Activated CD4-positive, alpha-beta T cell treated with anti-CD3 and anti-CD28 coated beads, Interleukin-2, amount 10 ng/mL, durations not matched to agents 7 days and 5 days (primary cell): ENCODE measurements at places on chromosomes 2 and 18. TPM values are rescaled to one million over a fixed set of nuclear protein-coding genes. Genes with fewer than 3 reads are reported as not detected.

DNA sequence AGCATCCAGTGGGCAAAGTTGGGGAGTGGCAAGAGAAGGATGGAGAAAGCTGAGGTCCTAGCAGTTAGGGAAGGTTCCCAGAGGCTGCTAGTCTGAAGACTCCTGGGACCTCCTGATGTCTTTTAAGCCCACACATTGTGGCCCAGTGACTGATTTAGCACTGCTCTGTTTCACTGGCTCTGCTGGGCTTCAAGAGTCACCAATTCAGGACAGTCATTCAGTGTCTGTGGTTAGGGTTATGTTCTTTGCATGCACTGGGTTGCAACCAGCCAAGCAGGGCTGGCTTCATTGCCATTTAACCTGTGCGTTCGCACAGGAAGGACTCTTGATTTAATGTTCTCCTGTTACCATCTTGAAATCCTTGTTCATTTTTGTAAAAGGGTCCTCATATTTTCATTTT, 199.2 kb downstream of the ICOS start:
- no peak overlapping the region for H3K27ac ChIP-seq
- H3K4me3 ChIP-seq, result no peak overlapping the region
- H3K4me1 ChIP-seq, result no peaks in the 10 kb centered on the region
- peaks cover 20% of the 10 kb centered on the region for H3K27me3 ChIP-seq
- no peaks in the 10 kb centered on the region for H3K36me3 ChIP-seq
- DNase-seq, result no peak

DNA sequence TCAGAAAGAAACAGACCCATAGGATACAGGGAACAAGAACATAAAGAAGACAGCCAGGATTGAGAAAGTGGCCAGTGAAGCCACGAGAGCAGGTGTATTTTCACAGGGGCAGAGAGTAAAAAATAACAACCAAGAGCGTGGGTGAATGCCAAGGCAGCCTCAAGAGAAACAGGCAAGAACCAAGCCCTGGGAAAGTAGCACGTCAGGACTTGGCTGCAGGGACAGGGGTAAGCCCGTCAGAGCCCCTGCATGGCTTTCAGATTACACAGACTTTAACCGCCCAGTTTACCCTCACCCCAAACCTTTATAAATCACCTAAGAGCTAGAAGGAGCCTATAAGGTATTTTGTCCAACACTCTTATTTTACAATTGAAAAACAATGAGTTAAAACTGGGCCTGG, 43.7 kb downstream of the ARL4C start:
- H3K27me3 ChIP-seq, result peaks cover 2% of the 10 kb centered on the region
- H3K27ac ChIP-seq, result peak overlapping the region; percentile 93
- peak; percentile 39 for DNase-seq

GRCh38 chr2:28346587-28346986, 46.1 kb upstream of the FOSL2 start:
- peak overlapping the region; percentile 60 for H3K27ac ChIP-seq
- H3K4me1 ChIP-seq, result peaks cover 32% of the 10 kb centered on the region
- H3K27me3 ChIP-seq, result no peaks in the 10 kb centered on the region

- H3K36me3 ChIP-seq, result no peaks in the 10 kb centered on the region
- H3K27me3 ChIP-seq, result no peaks in the 10 kb centered on the region
- no peaks in the 10 kb centered on the region for H3K4me1 ChIP-seq
- H3K4me3 ChIP-seq, result no peak overlapping the region
Observed at GRCh38 chr18:58338961-58339592, 289.8 kb downstream of the ALPK2 start.

The MROH2A gene
- not detected for total RNA-seq

DNA sequence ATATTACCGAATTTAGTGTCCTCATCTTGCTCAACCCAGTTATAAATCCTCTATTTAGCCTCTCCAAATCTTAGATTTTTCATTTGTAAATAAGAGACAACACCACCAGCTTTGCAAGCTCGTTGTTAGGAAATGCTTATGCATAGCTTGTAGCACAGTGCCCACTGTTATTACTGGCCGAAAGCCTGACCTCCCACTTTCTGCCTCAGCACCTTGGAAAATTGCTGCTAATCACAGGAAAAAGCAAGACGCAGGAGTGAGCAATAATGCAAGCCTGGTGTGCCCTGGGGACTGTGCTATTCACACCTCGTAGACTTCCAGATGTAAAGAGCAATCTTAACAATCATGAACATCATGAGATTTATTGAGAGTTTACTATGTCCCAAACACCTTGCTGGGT, 124.2 kb upstream of the ARL4C start:
- H3K4me1 ChIP-seq, result peaks cover 7% of the 10 kb centered on the region
- DNase-seq, result no peak
- no peaks in the 10 kb centered on the region for H3K27me3 ChIP-seq
- no peak overlapping the region for H3K4me3 ChIP-seq
- H3K36me3 ChIP-seq, result no peaks in the 10 kb centered on the region

GRCh38 chr18:48051945-48052840, 121.7 kb upstream of the SMAD2 start:
- peaks cover 30% of the 10 kb centered on the region for H3K27me3 ChIP-seq
- no peaks in the 10 kb centered on the region for H3K36me3 ChIP-seq
- no peaks in the 10 kb centered on the region for H3K4me1 ChIP-seq
- H3K27ac ChIP-seq, result no peak overlapping the region
- no peak overlapping the region for H3K4me3 ChIP-seq

GRCh38 chr2:120455390-120455789, 109.5 kb downstream of the INHBB start:
- no peak for DNase-seq
- H3K4me3 ChIP-seq, result no peak overlapping the region
- peaks cover 21% of the 10 kb centered on the region for H3K27me3 ChIP-seq

DNA sequence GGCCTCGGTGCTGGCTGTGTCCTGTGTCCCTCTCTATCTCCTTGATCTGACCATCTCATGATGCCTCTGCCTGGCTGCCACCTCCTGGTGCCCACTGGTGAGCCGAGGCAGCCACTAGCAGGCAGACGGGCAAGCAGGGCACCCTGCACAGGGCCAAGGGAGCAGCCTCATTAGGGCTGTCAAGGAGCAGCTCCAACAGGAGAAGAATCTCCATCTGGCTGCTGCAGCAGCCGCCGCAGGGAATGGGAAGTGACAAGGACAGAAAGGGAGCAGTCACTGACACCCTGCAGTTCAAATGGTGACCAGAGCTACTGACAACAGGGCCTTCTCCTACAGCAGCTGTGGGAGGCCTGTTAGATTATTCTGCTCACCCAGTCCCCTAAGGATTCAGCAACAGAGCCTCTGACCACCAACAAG, 32.6 kb downstream of the ALPK2 start:
- DNase-seq, result no peak

The RBKS gene
- 1.2 TPM for total RNA-seq

The BOLA3 gene
- 53.3 TPM for total RNA-seq

DNA sequence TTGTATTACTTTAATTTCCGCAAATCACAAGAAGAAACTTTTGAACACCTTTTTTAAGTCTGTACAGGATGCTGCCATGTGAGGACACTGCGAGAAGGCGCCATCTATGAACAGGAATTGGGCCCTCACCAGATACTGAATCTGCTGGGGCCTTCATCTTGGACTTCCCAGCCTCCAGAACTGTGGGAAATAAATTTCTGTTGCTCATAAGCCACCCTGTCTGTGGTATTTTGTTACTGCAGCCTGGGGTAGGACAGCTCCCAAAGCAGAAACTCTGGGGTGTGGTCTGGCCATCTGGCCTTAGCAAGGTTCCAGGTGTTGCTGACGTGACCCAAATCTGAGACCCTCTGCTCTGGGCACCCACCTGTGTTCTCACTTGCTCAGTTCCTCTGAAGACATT, 16.5 kb downstream of the UXS1 start:
- H3K27me3 ChIP-seq, result no peaks in the 10 kb centered on the region
- H3K27ac ChIP-seq, result no peak overlapping the region
- H3K36me3 ChIP-seq, result peaks cover 12% of the 10 kb centered on the region
- DNase-seq, result no peak
- no peak overlapping the region for H3K4me3 ChIP-seq

The CRYBA2 gene
- total RNA-seq, result not detected

The MALL gene
- total RNA-seq, result 0.19 TPM

- DNase-seq, result no peak
- H3K27ac ChIP-seq, result no peak overlapping the region
- no peak overlapping the region for H3K4me3 ChIP-seq
- no peaks in the 10 kb centered on the region for H3K36me3 ChIP-seq
Observed at GRCh38 chr2:76450024-76450475, 739.3 kb upstream of the GCFC2 start.

The PRKAG3 gene
- not detected for total RNA-seq

GRCh38 chr2:117170897-117171296, 643.6 kb upstream of the DDX18 start:
- H3K4me3 ChIP-seq, result no peak overlapping the region
- H3K27ac ChIP-seq, result no peak overlapping the region
- H3K27me3 ChIP-seq, result no peaks in the 10 kb centered on the region
- H3K36me3 ChIP-seq, result no peaks in the 10 kb centered on the region

DNA sequence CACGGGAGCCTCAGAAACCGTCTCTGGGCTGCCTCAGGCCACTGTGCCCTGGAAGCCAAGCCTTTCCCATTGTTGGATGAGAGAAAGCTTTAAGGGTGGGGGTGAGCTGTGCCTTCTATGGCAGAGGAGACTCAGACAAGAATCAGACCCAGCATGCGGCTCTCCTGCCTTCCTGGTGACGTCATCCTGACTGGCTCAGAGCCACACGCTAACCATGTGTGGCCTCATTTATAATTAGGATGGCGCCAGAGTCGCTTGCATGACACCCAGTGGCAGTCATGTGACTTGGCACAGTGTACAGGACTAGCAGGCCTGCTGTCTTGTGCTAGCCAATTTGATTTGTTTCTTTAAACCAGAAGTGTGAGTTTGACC, 99.1 kb downstream of the SH3BP4 start:
- no peak for DNase-seq
- no peak overlapping the region for H3K4me3 ChIP-seq
- H3K36me3 ChIP-seq, result no peaks in the 10 kb centered on the region
- H3K4me1 ChIP-seq, result peaks cover 3% of the 10 kb centered on the region
- H3K27ac ChIP-seq, result no peak overlapping the region
- peaks cover 5% of the 10 kb centered on the region for H3K27me3 ChIP-seq

- H3K36me3 ChIP-seq, result no peaks in the 10 kb centered on the region
- H3K27ac ChIP-seq, result no peak overlapping the region
- H3K27me3 ChIP-seq, result no peaks in the 10 kb centered on the region
- H3K4me3 ChIP-seq, result no peak overlapping the region
- peaks cover 15% of the 10 kb centered on the region for H3K4me1 ChIP-seq
Observed at GRCh38 chr2:240387669-240388358, 47.6 kb upstream of the GPC1 start.

The GPBAR1 gene
- 1.2 TPM for total RNA-seq

DNA sequence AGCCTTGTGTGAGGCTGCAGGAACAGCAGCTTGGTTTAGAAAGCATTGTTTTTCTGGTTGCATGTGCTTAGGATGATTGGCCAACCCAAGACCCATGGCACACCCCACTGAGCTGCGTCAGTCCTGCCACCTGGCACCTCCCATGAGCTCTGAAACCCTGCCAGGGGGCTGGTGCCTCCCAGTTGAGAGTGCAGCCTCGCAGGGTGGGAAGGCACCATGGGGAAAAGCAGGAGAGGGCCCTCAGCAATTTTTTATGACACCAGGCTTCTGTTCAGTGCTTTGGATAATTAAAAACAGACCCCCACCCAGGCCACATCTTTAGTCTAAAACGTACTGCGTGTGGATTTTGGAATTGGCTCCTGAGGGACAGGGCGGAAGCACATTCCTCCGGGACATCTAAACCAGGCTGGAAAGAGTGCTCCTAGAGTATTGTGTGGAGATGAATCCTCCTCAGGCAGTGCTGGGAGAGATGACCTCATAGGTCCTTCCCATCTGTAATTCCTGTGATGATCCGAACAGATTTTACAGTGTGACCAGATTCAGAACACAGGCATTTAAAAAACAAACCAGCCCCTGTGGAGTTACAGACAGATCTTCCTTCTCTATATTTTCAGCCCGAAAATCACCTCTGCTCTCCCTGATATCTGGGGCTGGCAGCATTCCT, 438.3 kb downstream of the ZNF521 start:
- no peak overlapping the region for H3K4me3 ChIP-seq
- no peak for DNase-seq
- H3K27ac ChIP-seq, result no peak overlapping the region
- no peaks in the 10 kb centered on the region for H3K27me3 ChIP-seq

GRCh38 chr2:15313657-15314056, 247.5 kb downstream of the NBAS start:
- peaks cover 52% of the 10 kb centered on the region for H3K36me3 ChIP-seq
- no peak overlapping the region for H3K4me3 ChIP-seq
